ENCODE measurements at places on chromosomes 2 and 18. TPM values are rescaled to one million over a fixed set of nuclear protein-coding genes. Genes with fewer than 3 reads are reported as not detected.

Gene SCN7A
- not detected for polyA plus RNA-seq

Gene LYG2
- polyA plus RNA-seq, result 0.48 TPM

Gene ASB3
- 10.4 TPM for polyA plus RNA-seq

Gene C2orf76
- 6.8 TPM for polyA plus RNA-seq

Gene COBLL1
- polyA plus RNA-seq, result 10.0 TPM

Gene COLEC12
- not detected for polyA plus RNA-seq

Gene CD207
- not detected for polyA plus RNA-seq

Gene ATL2
- polyA plus RNA-seq, result 42.8 TPM

Gene UGT1A8
- polyA plus RNA-seq, result not detected

Gene FLACC1
- 0.12 TPM for polyA plus RNA-seq

Gene TUBA4B
- 0.08 TPM for polyA plus RNA-seq

Gene C18orf54
- 2.9 TPM for polyA plus RNA-seq

Gene MTERF4
- polyA plus RNA-seq, result 26.5 TPM

Gene SH3BP4
- polyA plus RNA-seq, result 36.8 TPM

Gene ATIC
- polyA plus RNA-seq, result 139 TPM

Gene WDPCP
- polyA plus RNA-seq, result 1.8 TPM

Gene RPRM
- not detected for polyA plus RNA-seq

Gene SP9
- not detected for polyA plus RNA-seq

Gene GCG
- polyA plus RNA-seq, result not detected

Gene TWIST2
- 23.2 TPM for polyA plus RNA-seq

Gene MSTN
- not detected for polyA plus RNA-seq

All from mammary epithelial cell (primary cell).